ENCODE measurements at places on chromosomes 5 and 9.
A peak's percentile ranks its signal among the peaks of the same experiment; 100 is the strongest.

DNA sequence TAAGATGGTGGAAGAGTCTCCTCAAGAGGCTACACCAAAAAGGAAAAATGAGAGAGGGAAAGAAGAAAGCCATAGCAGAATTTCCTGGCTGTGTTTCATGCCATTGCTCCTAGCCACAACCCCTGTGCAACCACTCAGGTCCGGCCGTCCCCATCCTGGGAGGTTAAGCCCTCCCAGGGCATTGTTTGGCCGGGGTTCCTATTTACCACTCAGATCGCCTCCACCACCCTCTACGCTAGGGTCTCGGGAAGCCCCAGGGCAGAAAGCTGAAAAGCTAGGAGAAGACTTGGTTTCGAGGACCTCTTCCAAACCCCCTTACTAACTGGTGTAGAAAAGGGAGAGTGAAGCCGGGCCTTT, 715 bp downstream of the RC3H2 start:
- DNase-seq, result peak; percentile 36

GRCh38 chr5:176692839-176693476, 45.7 kb downstream of the TSPAN17 start:
- DNase-seq, result no peak

DNA sequence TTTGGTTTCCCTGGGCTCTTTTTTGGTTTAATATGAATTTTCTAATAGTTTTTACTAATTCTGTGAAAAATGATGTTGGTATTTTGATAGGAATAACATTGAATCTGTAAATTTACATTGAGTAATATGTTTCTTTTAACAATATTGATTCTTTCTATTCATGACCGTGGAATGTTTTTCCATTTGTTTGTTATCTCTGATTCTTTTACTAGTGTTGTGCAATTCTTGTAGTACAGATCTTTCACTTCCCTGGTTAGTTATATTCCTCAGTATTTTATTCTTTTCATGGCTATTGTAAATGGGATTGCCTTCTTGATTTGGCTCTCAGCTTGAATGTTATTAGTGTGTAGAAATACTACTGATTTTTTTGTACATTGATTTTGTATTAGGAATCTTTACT, 137.9 kb downstream of the PRR16 start:
- no peak for DNase-seq

- DNase-seq, result no peak
Measured at GRCh38 chr5:44245935-44246334, 143.3 kb downstream of the FGF10 start.

DNA sequence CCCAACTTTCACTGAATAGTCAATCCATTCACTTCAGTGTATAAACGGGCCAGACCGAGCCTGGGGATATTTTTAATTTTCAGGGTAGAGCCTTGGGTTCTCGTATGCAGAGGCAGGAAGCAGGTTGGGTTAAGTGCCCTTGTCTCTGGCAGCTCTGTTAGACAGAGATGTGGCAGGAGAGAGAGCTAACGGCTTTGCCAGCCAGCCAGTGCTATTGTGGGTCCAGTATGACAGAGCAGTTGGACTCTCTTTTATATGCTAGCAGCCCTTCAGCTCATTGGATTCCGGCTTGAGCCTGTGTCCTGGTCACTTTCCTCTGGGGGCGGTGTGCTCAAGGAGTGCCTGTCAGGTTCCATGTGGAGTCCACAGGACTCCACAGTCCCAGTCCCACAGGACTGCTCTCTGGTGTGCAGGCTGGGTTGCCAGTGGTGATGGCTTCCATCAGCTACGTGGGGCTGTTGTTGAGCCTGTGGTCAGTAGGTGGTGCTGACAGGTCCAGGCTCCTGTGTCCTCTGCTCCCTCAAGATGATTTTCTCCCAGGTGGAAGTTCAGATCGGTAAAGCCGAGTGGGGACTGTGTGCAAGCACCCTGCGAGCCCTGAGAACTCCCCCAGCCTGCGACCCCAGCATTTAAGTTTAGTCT, 14.3 kb downstream of the CLTA start:
- DNase-seq, result no peak

GRCh38 chr9:33446946-33447798, at the start of gene AQP3:
Gene AQP3 (minus strand): TSS chr9:33447593. CDS start chr9:33447530, 63 bp downstream.
- DNase-seq, result peak; percentile 66

GRCh38 chr5:130198927-130199326, 294.7 kb downstream of the CHSY3 start:
- DNase-seq, result no peak

- no peak for DNase-seq
Measured at GRCh38 chr5:39779831-39780230, 355.1 kb upstream of the DAB2 start.

GRCh38 chr5:147479444-147479843, 30.4 kb downstream of the DPYSL3 start:
- DNase-seq, result no peak

DNA sequence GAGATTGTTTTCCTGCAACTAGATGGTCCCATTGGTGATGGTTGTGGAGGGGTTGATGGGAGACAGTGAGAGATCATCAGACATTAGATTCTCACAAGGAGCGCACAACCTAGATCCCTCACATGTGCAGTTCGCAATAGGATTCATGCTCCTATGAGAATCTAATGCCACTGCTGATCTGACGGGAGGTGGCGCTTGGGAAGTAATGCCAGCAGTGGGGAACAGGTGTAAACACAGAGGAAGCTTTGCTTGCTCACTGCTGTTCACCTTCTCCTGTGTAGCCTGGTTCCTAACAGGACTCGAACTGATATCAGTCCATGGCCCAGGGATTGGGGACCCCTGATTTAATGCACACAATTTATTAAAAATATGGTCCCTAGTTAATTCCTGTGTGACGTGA, 18.8 kb downstream of the SNCAIP start:
- no peak for DNase-seq

GRCh38 chr5:95043234-95043633, 241.7 kb downstream of the MCTP1 start:
- DNase-seq, result no peak

DNA sequence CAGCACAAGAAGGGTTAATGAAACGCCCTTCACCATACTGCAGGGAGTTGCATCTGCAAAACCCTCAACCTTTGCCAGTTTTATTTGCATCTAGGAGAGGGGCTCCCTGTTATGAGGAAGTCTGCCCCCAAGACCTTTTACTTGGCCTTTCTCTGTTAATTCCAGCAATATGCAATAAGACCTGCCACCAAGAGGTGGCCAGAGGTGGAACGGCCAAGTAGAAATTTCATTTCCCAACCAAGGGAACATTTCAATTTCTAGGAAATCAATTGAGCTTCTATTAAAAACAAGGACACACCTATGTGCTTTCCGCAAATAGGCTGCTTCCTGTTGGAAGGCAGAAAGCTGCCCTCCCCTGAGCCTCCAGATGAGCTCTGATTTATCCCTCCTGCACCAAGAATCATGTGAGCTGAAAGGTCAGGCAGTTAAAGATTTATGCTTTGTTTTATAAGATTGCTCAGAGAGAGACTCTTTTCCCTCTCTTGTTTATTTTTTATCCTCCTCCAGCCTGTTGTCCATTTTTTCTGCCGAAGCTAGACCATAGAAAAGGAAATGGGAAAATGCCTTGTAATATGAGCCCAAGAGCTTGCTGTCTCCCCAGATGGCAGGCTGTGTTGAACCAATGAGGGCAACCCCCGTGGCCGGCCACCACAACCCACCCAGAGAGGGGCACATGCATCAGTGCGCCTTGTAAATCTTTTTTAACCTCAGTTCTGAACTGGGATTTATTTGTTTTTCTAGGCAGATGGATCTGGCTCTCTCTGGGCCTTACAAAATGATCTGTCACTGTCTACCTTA, 572.8 kb downstream of the TLE1 start:
- no peak for DNase-seq

DNA sequence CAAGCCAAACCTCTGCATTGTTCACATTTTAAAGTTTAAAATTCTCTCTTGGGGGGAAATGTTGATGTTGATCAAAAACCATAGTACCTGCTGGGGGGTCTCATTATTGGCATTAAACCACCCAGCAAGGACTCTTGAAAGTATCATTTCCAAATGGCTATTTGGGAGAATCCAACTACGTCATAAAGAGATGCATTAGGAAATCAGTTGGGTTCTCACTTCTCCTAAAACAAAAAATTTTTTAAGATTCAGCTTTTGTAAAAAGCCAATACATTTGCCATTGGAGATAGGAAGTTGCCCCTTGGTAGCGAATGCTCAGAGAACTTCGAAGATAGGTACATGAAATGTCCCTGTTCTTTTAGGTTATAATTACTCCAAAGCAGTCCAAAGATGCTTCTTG, 96.4 kb downstream of the GNAQ start:
- DNase-seq, result no peak

- DNase-seq, result no peak
Measured at GRCh38 chr5:126263591-126264184, 159.5 kb upstream of the GRAMD2B start.

DNA sequence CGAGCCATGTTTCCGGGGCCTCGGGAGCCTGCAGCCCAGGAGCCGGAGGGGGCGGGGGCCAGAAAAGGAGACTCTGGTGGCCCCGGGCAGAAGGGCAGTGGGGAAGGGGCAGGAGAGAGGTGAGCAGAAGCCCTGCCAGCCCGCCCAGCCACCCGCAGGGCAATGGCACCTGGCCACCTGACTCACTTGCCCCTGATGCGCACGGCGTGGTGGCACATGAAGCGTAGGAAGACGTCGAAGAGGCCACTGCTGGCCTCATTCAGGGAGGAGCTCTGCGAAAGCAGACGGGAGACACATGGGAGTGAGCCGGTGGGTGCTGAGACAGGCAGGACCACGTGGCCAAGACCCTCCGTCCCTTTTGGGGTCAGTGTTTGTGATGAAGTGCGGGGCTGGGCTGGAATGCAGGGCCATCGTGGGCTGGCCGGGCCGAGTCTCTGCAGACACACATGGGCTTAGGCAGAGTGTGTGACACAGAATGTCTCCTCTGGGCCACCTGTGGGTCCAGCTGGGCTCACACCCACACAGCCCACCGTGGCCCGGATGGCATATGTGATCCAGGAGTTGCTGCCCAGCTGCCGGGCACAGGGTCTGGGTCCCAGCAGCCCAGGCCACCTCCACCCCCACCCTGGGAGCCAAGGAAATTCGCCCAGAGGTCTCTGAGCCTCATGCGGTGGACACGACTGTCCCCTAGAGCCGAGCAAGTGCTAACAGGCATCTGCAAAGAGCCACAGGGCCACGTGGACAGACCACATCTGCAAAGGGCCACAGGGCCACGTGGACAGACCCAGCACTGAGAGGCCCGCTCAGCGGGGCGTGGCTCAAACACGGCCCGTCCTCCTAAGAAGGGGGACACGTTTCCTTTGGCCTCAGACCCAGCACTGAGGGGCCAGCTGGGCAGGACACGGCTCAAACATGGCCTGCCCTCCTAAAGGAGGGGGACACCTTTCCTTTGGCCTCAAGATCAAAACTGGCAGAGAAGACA, 23.6 kb downstream of the TERT start:
- DNase-seq, result no peak

DNA sequence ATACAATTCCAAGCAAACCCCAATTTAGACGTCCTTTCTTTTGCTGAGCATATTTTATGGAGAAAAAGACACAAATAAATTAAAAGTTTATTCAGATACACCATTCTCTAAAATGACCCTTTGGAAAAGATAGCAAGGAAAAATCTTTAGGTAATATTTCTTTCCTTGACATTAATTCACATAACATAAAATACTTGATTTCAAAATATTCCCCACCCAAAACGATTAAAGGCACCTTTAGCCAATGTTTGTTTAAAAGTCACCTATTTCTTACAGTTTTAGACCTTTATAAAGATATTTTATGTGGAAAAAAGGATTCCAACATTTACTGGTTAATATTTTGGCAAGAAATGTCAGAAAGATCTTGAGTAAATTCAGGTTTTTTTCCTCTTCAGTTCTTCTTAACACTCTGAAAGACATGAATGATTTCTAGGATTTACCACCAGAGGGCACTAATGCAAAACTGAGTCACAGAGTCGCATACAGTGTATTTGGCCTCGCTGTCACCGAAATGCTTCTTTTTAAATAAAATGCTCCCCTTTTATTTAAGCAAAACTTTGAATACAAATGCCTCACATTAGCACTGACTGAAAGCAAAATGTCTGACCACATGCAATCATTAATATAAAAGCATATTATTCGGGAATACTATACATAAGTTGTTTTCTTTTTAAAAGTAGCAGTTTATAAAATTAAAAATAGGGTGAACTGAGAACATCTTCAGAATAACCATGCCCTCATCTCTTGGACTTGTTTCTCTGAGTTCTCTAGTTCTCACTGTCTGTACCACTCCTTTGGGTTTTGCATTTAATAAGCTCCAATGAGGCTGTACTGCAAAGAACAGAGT, 122.5 kb downstream of the SLC1A3 start:
- DNase-seq, result peak; percentile 60

DNA sequence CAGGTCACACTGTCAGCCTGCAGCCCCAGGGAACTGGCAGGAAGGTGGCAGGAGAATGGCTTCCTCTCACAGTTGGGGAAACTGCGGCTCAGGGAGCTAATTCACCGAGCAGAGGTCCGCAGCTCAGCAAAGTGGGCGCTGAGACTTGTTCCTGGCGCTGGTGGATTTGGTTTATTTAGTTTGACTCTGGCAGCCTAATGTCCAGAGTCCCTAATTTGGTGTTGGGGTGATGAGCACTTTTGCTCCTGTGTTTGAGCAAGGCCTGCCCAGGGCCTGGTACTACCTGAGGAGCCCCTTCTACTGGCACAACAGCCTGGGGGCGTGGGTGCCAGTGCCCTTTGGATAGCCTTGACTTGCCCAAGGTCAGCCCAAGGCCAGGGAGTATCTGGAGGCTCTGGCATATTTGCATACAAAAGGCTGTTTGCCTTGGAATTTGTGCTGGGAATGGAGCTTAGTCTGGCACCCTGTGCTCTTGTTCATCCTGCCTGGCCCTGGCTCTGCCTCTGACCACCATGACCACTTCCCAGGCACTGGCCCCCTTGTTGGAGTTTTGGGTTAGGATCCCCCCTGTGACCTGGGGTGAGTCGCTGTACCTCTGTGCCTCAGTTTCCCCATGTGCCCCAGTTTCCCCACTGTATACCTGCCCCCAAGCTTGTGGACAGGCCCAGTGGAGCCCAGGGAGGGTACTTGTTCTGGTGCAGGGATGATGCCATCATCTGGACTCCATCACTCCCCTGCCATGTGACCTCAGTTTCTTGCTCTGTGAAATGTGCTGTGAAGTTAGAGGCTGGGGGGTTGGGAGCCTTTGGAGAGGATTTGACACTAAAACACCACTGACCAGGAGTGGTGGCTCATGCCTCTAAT, 1.4 kb downstream of the SUSD3 start:
- no peak for DNase-seq

GRCh38 chr5:180009581-180009980, 62.0 kb downstream of the RNF130 start:
- no peak for DNase-seq

- DNase-seq, result no peak
Measured at GRCh38 chr5:139120521-139120920, 77.6 kb downstream of the SIL1 start.

DNA sequence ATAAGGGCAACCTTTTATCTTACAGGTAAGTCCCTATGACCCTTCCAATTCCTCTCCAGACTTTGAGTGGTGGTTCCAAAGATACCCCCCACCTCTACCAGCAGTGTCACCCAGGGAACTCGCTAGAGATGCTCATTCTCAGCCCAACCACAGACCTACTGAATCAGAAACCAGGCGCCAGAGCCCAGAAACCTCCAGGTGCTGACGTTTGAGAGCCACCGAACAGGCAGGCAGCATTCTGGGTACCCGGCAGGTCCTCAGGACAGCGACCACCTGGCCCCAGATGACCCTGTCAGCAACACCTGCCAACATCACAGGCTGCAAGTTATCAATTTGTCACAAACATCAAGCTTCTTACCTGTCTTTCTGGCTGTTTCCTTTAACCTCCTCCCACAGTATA, 19.5 kb downstream of the RAPGEF1 start:
- DNase-seq, result peak; percentile 56

GRCh38 chr9:129671519-129671918, 6.1 kb downstream of the PRRX2 start:
- no peak for DNase-seq

All from activated CD4-positive, alpha-beta T cell treated with anti-CD3 and anti-CD28 coated beads, Interleukin-2, Interleukin-4, amounts not matched to agents 100 ng/mL and 50 ng/mL, durations not matched to agents 16 hours and 8 hours (primary cell).